ENCODE measurements at places on chromosomes 16 and 17. TPM values are rescaled to one million over a fixed set of nuclear protein-coding genes. Genes with fewer than 3 reads are reported as not detected.

GRCh38 chr17:42474276-42474675 is 15.6 kb downstream of the ATP6V0A1 start:
- DNase-seq: no peak
- H3K27me3 ChIP-seq: no peaks in the 10 kb centered on the region
- H3K4me3 ChIP-seq: no peak overlapping the region
- H3K36me3 ChIP-seq: peaks cover 44% of the 10 kb centered on the region

- no peaks in the 10 kb centered on the region for H3K36me3 ChIP-seq
- no peak overlapping the region for H3K27ac ChIP-seq
- H3K27me3 ChIP-seq: no peaks in the 10 kb centered on the region
- H3K4me1 ChIP-seq: no peaks in the 10 kb centered on the region
These were observed 6.0 kb downstream of the TEKT5 start for GRCh38 chr16:10688726-10689125.

The CDH11 gene
- total RNA-seq: 82.7 TPM

DNA sequence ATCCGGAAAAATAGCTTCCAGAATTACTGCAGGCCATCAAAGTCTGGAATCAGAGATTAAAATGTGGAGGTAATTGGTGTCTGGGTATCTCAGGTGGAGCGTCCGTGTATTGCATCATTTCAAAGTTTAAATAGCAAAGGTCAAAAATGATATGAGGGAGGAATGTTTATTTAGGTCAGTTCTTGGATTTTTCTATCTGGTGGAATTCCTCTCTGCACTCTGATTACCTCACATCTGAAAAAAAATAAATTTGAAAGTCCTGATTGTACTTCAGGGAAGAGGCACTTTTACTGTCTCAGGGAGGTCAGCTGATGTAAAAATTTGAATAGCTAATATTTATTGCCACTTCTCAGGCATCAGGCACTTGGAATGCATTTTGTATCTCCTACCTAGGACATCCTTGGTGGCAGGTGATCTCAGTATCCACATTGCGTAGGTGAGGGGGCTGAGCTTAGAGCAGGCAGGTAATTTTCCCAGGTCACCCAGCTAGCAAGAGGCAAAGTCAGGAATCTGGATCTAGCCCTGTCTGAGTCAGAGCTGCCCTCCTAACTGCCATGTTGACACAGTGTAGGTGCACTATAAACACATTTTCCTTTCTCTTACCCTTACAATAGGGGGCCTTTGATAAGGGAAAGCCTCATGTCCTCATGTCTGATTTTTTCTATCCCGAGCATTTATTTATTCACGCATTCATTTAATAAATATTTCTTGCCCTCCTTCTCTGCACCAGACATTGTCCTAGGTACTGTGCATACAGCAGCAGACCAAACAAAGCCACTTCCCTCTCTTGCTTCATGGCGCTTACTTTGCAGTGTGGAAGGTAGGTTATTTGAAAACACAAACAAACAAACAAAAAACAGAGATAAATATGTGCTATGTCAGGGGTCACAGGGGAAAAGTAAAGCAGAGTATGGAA is 454.3 kb downstream of the HAPSTR1 start:
- no peak for DNase-seq
- H3K27me3 ChIP-seq: no peaks in the 10 kb centered on the region
- no peaks in the 10 kb centered on the region for H3K4me1 ChIP-seq
- no peak overlapping the region for H3K4me3 ChIP-seq

GRCh38 chr16:64419832-64420231 is 702.0 kb downstream of the CDH11 start:
- H3K36me3 ChIP-seq: no peaks in the 10 kb centered on the region
- H3K4me3 ChIP-seq: no peak overlapping the region
- no peak overlapping the region for H3K27ac ChIP-seq
- DNase-seq: no peak
- peaks cover 12% of the 10 kb centered on the region for H3K4me1 ChIP-seq
- H3K27me3 ChIP-seq: no peaks in the 10 kb centered on the region

The RUNDC1 gene
- 20.5 TPM for total RNA-seq

DNA sequence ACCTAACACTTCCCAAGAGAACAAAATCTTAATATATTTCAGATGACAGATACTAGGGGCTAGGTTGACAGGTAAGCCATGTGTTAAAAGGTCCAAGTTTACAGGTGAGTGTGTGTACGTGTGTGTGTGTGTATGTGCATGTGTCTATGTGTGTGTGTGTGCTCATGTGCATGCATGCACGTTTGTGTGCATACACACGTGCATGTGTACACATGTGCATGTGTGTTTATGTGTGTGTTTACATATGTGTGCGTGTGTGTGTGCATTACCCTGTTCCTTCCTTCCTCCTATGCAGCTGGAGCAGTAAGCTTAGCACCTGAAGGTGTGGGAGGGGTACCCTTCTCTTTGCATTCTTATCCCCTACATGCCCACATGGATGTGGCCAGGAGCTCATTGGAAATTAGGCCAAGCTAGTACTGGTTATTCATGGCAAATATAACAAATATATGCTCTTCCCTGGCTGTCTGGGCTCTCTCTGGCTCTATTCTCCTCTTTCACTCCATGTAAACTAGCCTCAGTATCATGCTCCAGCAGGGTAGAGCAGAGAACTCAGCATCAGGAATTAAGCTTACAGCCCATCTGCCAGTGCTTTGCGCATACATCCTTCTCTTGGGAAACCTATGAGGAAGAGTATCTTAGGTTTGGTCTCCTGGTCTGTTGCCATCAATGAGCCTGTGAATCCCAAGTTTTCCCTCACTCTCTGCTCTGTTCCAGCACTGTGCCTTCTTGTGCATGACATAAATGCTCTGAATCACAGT is 258.0 kb upstream of the MYOCD start:
- H3K36me3 ChIP-seq: no peaks in the 10 kb centered on the region
- peaks cover 24% of the 10 kb centered on the region for H3K4me1 ChIP-seq
- H3K4me3 ChIP-seq: no peak overlapping the region
- H3K27me3 ChIP-seq: no peaks in the 10 kb centered on the region
- H3K27ac ChIP-seq: peak overlapping the region; percentile 86
- DNase-seq: no peak

- no peaks in the 10 kb centered on the region for H3K36me3 ChIP-seq
- no peaks in the 10 kb centered on the region for H3K27me3 ChIP-seq
- DNase-seq: peak; percentile 78
- peak overlapping the region; percentile 63 for H3K27ac ChIP-seq
- peaks cover 32% of the 10 kb centered on the region for H3K4me1 ChIP-seq
- no peak overlapping the region for H3K4me3 ChIP-seq
These were observed 404.6 kb downstream of the SLC39A11 start for GRCh38 chr17:72687886-72688285.

The PERCC1 gene
- 0.18 TPM for total RNA-seq

DNA sequence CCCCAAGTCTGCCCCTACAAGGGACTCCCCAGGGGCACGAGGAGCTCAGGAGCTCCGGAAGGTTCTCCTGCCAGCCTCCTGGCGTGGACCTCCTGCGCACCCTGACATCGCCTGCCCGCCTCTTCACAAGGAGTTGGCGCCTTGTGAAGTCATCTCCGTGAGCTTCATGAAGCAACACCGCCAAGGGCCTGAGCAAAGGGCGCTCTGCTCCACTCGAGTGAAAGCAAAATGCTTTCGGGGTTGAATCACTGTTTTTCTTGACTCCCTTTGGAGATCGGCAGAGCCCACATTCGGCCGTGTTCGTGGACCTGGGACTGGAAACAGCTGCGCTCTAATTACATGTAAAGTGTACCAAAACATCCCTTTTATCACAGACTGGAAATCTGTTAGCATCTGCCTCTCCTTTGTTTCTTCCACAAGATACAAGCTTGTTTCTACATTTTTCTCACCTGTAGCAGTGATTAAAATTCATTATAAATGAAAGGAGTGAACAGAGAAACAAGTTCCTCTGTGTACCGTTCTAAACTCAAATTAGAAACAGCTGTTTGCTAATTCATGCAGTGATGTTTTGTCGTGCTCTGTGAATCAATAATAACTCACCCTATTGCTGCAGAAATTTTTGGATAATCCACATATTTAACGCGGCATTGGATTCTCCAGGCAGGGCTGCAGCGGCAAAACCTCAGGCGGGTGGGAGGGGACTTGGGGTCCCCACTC is 203.3 kb downstream of the ZNF423 start:
- DNase-seq: no peak
- H3K4me3 ChIP-seq: no peak overlapping the region

DNA sequence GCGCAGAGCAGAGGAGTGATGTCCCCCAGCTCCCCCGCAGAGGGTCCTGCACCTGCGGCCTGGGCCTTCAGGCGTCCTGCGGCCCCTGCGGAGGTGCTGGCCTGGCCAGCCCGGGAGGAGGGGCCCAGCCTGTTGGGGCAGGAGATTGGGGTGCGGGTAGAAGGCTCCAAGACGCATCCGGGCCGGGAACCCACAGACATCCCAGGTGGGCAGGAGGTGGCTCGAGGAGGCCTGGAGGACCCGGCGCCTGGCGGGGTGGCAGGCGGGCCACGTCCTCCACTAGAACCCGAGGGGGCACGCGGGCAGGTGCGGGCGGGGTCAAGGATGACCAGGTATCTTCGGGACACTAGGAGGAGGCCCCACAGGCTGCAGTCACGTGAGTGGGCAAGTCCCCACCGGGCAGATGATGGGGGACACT is 647 bp upstream of the SECTM1 start:
- H3K27me3 ChIP-seq: peaks cover 94% of the 10 kb centered on the region
- no peak for DNase-seq
- no peak overlapping the region for H3K27ac ChIP-seq
- H3K4me1 ChIP-seq: peaks cover 20% of the 10 kb centered on the region
- H3K4me3 ChIP-seq: no peak overlapping the region
- no peaks in the 10 kb centered on the region for H3K36me3 ChIP-seq

- H3K4me1 ChIP-seq: peaks cover 41% of the 10 kb centered on the region
- no peaks in the 10 kb centered on the region for H3K36me3 ChIP-seq
- DNase-seq: no peak
These were observed 3.9 kb downstream of the USP10 start for GRCh38 chr16:84703681-84704080.

The MT4 gene
- total RNA-seq: not detected

GRCh38 chr17:18163547-18163946 is 20.1 kb upstream of the ALKBH5 start:
- H3K36me3 ChIP-seq: no peaks in the 10 kb centered on the region
- no peak overlapping the region for H3K27ac ChIP-seq

The C17orf58 gene
- 10.4 TPM for total RNA-seq

DNA sequence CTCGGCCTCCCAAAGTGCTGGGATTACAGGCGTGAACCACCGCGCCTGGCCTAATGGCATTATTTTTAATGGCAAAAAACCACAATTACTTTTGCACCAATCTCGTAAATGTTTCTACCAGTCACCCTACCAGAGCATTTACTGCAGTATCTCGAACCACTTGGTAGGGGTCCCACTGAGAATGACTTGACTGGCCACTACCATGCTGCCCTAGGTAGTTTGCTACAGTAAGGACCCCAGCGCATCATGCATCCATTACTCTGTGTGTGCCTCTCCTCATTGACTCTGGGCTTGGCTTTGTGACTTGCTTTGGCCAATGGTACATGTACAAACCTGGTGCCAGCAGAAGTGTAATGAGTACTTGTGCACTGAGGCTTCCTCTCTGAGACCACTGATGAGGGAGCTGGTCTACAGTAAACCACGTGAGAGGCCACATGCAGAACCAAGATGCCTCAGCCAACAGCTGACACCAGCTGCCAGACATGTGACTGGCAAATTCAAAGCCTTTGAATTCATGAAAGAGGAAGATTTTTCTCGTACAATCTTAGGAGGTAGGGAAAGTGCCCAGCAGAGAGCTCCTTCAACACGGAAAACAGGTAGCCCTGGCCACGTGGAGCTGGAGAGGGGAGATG is 421.7 kb upstream of the C16orf82 start:
- H3K27me3 ChIP-seq: no peaks in the 10 kb centered on the region
- no peak for DNase-seq

The CTDNEP1 gene
- total RNA-seq: 76.0 TPM

GRCh38 chr16:85332175-85332574 is 219.9 kb upstream of the CIBAR2 start:
- no peaks in the 10 kb centered on the region for H3K36me3 ChIP-seq
- no peak overlapping the region for H3K27ac ChIP-seq
- peaks cover 50% of the 10 kb centered on the region for H3K4me1 ChIP-seq
- H3K4me3 ChIP-seq: no peak overlapping the region

DNA sequence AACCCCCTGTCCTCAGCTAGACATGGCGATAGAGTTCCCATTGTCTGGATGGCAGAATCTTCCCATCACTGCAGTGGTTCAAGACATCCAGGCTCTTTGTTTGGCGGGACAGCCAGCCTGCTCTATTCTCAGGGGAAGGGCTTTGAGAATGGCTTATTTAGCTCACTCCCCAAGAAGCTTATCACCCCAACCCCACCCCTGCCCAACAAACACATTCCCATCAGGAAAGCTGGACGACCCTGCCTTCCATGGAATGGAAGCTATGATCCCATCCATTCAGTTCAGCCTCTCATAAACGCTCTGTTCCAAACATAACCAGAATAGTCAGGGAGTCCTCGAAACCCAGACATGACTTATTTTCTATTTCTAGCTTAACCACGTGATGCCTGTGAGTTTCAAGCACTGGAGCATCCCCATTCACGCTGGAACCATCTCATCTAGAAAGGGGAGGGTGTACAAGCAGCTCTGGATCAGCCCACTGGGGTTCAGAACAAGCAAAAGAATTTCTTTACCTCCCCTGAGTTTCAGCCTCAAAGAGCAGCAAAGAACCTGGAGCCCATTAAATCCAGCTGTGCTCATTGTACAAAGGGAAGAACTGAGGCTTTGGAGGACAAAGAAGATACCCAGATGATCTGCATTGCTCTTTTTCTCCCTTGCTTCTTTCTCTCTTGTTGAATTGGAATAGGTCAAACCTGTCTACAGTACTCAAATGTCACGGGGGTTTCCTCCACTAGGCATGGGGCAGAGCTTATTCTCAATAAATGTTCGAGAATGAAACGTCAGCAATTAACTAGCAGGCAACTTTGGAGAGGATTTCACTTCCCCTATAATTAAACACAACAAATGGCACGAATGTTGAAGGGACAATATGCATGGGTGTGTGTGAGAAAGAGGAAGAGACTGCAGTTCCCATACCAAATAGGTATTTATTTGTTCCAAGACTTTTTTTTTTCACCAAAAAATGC is 93.1 kb downstream of the XYLT1 start:
- peak overlapping the region; percentile 95 for H3K27ac ChIP-seq
- H3K36me3 ChIP-seq: no peaks in the 10 kb centered on the region
- DNase-seq: no peak

The PLK1 gene
- total RNA-seq: 93.3 TPM

The PRSS33 gene
- total RNA-seq: not detected
